ENCODE measurements at places on chromosomes 4 and X.

DNA sequence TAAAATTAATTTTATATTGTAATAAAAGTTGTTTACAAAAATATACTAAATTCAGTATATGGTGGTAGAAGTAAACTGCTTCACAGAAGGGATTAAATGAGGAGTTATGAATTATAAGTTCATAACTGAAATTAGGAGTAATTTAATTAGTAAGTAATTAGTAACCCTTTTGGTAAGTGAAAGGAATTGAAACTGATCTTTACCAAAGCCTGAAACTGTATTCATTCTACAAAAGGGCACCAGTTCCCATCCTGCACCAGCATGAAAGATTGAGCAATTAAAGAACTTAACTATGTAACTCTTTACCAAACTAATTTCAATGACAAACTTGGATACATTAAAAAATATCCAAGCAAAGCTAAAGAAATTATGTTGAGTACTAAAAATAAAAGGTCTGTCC is 8.2 kb downstream of the MED14 start:
- no peak for DNase-seq

DNA sequence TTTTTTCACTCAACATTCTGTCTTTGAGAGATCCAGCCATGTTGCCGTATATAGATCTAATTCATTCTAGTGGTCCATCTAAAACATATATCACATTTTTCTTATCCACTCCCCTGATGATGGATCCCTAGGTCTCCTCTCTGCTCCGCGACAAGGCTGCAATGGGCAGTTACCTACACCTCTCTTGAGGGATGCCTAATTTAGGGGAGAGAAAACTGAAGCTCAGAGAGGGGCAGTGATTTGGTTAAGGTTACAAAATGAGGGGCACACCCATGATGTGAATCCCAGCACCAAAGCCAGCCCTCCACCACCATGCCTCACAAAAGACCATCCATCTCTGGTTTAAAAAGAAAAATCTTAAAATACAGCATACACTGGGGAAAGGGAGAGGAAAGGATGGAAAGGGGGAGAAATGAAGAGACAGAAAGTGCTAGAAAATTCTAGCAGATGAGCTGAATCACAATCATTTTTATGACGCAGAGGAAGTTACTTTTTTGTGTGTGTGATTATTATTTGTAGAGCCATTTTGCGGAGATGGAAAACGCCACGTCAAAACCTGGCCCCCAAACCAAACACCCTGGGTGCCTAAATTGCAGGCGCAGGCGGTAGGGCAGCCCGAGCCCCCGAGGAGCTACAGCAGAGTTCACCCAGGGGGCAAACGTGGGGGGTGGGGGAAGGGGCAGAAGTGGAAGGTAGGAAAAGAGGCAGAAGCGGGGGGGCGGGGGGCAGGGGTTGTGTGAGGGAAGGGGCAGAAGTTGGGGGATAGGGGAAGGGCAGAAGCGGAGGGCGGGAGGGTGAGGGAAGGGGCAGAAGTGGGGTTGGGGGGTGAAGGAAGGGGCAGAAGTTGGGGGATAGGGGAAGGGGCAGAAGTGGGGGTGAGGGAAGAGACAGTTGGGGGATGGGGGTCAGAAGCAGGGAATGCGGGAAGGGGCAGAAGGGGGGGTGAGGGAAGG is 1.3 kb upstream of the TSPYL2 start:
- DNase-seq, result no peak

DNA sequence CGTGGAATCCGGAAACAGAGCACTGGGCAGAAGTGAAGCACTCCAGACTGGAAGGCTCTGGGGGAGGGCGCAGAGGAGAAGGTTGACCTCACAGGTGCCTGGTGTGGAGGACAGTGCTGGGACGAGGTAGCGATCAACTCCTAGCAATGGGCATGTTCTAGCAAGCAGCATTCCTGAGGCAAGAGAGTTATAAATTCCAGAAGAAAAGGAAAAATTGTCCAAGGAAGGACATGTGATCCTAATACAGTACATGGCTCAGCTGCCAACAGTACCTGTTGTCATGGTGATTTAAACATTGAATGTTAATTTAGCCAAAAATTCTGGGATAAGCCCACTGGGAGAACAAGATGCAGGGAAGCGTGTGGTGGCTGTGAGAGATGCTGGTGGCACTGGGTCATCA is 8.2 kb downstream of the ARHGAP4 start:
- DNase-seq, result no peak

GRCh38 chrX:114015966-114016365 is 567.9 kb upstream of the HTR2C start:
- DNase-seq, result no peak

DNA sequence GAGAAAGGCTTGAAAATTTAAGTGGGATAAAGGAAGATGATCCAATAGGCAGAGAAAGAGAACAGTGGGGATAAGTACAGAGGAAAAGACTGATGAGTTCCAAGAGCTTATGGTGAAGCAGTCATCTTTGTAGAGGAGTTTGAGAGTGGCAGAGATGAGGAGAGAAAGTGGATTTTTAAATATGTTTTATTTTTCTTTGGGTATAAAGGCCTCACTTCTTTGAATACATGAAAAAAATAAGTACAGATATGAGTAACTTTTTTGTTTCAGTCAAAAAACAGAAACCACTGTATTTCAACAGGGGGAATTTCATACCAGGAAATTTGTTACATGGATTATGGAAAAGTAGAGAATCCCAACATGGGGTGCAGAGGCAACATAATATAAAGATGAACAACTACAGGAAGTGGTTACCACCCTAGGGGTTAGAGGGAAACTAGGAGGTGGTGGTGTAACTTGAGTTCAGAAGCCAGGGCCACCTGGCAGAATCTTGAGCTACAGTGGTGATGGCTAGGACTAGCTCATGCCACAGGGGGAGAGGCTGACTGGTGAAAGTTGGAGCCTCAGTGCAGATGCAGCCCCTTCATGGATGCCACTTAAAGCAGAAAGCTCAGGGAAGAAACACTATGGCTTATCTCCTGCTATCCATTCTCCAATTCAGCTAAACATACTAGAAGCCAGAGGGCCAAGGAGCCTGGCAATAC is 3.4 kb upstream of the CYBB start:
- no peak for DNase-seq

- no peak for DNase-seq
Observed at GRCh38 chr4:172207258-172207657, 394.1 kb downstream of the GALNTL6 start.
